Uterus (tissue), 4 donors: ENCODE measurements at places on chromosomes 3 and 15.

DNA sequence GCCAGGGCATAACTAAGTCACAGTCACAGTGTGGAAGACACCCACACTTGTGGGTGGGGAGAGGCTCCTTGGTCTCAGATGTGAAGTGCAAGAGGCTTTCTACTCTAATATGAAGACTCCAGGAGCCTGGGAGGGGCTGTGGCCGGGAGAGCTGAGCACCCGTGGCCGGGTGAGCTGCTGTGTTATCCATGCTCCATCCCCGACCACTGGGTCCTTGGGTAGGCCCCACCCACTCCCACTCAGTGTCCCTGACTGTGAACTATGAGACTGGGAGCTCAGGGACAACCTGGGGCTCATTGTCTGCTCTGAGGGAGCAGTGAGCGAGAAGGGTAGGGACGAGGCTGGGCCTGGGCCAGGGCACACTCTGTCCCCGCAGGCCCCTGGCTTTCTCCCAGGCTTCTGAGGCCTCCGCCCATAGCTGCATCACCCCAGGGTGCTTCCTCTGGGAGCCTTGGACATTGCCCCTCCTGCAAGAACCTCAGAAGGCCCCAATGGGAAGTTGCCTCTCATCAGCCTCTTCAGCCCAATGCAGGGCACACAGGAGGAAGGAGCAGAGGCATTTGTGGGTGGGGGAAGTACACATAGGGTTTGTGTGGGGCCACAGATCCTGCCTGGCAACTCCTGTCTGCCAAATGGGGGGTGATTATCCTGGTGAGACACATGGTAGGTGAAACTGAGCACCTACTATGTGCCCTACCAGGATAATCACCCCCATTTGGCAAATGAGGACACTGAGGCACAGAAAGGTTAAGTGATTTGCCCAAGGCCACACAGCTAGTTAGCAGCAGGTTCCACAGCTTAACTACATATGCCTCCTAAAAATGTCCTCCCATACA lies 2.4 kb downstream of the ANPEP start:
- no peak for DNase-seq

- DNase-seq, result no peak
These were observed 30.2 kb downstream of the CHCHD6 start for GRCh38 chr3:126734106-126734723.

- no peak for DNase-seq
These were observed 115.3 kb downstream of the KCNH8 start for GRCh38 chr3:19263606-19264005.

DNA sequence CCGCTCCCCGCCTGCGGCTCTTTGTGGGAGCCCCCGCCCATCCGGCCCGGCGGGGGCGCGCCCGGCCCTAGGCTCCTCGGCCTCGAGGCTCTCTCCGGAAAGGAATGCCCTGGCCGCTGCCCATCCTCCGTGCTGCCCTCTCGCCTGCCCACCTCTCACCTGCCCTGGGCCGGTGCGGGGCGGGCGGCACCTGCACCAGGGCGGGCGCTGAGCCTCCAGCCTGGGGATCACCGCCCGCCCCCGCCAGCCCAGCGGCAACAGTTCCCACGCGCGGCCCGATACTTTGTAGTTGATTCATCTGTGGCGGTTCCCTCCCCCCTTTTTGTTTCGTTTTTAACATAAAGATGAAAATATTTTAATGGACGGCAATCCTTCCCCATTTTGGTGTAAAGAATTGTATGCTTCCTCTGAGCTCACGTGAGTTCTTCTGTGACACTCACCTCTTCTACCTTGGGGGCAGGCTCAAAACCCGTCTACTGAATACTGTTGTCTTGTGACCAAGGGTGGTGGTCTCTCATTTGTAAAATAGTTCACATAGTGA lies 1.9 kb downstream of the KLF13 start:
- DNase-seq, result no peak

DNA sequence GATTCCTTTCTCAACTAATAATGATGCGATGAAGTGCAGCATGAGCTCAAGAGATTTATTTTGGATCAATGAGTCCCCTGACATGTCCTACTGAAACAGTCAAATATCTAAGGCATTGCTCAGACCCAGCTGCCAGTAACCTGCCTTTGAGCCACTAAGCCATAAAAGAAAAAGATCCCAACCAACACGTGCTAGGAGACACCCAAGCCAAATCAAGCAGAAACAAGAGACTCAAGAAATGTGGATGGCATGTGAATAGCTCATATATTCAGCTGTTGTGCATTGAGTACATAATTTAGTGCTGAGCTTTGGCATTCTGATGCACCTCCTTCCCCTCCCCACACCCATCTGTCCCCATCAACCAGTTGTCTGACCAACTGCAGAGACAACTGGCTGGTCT lies 29.2 kb downstream of the GJD2 start:
- no peak for DNase-seq

DNA sequence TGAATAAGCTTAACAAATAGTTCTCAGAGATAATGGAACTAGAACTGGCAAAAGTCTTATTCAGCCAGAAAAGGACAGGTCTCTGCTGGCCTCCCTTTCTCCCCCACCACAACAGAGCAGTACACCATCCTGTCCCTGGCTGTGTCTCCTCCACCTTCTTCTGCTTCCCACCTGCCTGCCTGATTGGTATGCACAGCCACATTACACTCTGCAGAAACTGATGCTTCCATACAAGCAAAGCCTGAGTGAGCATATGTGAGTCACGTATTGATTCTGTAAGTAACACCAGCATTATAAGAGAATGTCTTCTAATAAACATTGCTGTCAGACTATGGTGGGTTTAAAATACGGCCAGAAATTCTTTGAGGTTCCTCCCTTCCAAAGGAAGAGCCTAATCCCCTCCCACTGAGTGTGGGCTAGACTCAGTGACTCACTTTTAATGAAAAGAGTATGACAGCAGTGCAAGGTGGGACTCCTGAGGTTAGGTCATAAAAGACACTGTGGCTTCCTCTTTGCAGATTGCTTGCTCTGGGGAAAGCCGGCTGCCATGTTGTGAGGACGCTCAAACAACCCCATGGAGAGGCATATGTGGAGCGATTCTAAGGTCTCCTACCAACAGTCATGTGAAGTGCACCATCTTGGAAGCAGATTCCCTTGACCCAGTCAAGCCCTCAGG lies 44.4 kb downstream of the ANXA2 start:
- no peak for DNase-seq

- DNase-seq, result no peak
These were observed 109.2 kb downstream of the TMEM266 start for GRCh38 chr15:76169018-76169417.

DNA sequence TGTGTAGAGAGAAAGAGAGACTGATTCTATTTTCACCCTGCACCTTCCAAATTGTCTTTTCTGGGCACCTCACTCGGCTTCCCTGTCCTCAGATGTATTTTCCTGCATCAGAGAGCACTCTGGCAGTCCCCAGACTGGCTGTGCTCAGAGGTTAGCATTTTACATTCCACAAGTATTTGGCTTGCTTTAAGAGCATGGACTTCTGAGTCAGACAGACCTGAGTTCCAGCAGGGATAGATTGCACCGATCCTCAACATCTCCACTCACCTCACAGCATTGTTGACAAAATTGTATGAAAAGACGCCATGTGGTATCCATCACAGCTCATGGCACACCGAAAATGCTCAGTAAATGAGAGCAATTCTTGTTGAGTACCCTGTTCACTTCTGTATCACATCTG lies 45.6 kb downstream of the SST start:
- DNase-seq, result no peak

- peak; percentile 59 for DNase-seq
These were observed 733 bp downstream of the RNF111 start for GRCh38 chr15:58988006-58988785.

DNA sequence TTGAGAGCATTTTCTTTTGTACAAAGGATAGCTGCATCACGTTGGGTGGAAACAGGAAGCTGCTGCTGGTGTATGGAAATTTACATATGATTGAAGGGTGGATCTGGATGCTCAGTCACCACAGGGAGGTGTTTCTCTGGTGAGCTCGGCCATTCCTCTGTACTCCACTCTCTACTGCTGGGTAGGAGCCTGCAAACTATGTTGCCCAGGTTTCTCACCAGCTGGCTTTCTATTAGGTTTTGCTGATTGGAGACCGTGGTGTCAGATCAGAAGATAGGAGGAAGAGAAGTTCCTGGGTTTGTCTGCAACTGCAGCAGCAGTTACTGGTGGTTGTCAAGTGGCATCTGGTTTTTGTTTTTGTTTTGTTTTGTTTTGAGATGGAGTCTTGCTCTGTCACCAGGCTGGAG lies 61.7 kb downstream of the TAMM41 start:
- no peak for DNase-seq

- DNase-seq, result no peak
These were observed 45.8 kb upstream of the GOLIM4 start for GRCh38 chr3:168141405-168141998.

- no peak for DNase-seq
These were observed 8.1 kb upstream of the PCSK6 start for GRCh38 chr15:101497484-101498034.

- DNase-seq, result no peak
These were observed 2.9 kb downstream of the FMN1 start for GRCh38 chr15:33191591-33191990.

DNA sequence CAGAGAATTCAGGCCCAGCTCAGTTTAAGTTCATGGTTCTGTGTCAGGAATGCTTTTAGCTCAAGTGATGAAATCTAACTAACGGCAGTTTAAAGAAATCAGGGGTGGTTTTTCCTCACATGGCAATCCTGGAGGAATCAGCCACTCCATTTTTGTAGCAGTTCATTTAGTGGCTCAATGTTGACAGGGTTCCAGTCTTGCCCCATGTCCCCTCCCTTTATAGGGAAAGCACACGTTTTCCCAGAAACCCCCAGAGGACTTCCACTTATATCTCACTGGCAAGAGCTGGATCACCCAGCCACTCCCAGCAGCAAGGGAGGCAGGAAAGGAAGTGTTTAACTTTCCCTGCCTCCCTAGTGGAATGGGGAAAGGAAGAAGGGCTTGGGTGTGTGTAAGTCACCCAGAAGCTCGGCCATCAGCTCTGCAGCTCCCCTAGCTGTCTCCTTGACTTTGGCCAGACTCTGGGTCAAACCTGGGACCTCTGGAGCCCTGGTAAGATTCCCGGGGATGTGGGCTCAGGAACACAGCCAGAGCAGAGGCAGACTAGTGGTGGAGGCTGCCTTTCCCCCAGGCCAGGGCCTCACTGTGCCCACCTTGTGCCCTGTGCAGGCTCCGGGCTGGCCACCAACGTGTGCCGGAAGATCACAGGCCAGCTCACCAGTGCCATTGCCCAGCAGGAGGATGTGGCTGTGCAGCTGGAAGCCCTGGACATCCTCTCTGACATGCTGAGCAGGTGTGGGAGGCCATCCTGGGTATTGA lies 11.3 kb downstream of the CAND2 start:
- no peak for DNase-seq

- no peak for DNase-seq
These were observed 30.2 kb downstream of the TTBK2 start for GRCh38 chr15:42890161-42890913.

GRCh38 chr3:117101697-117102096 lies 392.1 kb downstream of the TUSC7 start:
- DNase-seq, result no peak

GRCh38 chr3:7779331-7779730 lies 722.3 kb upstream of the LMCD1 start:
- DNase-seq, result no peak

DNA sequence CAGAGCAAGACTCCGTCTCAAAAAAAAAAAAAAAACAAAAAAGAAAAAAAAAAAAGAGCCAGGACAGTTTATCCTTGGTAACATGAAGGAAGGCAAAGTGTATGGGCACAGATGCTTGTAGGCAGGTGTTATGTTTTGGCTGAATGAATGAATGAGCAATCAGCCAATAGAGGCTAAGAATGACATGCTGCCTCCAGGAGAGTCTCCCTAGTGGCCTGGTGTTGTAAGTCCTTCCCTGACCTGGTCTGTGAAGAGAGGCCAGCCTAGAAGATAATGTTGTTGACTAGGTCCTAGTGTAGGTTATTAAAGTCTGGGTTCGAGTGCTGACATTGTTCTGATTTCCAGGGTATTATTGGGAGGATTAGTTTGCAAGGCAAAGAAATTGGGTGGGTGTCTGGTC lies 24.9 kb downstream of the GYG1 start:
- DNase-seq, result no peak

DNA sequence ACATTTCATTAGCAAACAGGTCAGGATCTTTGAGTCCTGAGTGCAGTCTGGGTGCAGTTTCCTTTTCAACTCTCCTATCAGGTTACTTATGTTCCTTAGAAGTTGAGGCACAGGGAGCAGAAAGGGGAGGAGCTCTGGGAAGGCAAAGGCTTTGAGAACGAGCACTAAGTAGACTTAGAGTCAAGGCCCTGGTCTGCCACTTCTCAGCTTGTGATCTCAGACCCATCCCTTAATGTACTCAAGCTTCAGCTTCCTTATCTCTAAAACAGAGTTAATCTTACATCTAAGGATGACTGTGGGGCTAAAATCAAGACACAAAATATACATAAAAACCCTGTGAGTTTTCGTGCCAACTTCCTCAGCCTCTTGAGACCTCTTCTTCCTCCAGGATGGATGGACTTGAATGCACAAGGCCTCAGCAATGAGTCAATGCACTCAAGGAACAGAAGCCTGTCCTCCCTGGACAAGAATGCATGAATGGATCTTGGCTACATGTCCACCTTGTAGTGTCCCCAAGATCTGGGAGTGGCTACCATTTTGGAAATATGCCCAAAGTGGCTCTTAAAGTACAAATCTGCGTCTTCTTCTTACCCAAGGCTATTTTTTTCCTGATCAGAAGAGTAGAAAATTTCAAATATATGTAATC lies 105.1 kb downstream of the WDR76 start:
- DNase-seq, result no peak

DNA sequence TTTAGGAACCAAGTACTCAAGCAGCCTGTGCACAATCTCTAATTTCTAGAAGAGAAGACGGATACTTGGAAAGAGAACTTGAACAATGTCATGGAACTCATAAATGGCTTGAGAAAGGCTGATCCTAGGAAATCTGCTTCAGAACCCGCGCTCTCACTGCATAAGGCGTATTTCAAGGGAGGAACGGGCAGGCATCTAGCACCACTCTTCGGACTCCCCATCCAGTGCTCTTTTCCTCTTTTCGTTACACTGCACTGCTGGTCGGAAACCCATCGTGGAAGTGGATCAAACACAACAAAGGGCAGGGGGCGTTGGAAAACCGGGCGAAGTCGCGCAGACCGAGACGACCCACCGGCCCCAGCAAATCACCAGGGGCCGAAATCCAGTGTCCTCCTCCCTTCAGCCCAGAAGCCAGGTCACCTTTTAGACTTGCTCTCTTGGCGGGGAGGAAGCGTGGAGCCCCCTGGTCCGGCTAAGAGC lies 539 bp upstream of the TLNRD1 start:
- DNase-seq, result no peak

DNA sequence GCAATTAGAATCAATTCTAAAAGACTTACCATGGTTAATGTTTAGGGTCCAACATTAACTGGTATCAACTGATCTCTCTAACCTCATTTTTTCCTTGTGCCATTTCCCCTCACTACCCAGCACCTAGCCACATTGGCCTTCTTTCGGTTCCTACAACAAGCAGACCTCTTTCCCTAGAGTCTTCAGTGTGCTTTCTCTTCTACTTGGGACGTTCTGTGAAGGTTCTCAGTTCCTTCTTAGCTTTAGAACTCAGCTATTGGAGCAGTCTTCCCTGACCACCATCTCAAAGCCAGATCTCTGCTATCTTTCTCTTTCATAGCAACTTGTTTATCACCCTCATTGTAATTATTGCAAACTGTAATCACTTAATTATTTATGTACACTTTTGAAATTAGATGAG lies 31.5 kb upstream of the MINDY4B start:
- DNase-seq, result no peak
